ENCODE measurements at places on chromosomes 5 and 9.

GRCh38 chr5:42596817-42597216 lies 159.8 kb upstream of the CCDC152 start:
- DNase-seq = no peak

GRCh38 chr5:170629566-170630175 lies 125.9 kb downstream of the KCNIP1 start:
- DNase-seq = no peak

GRCh38 chr9:134833294-134833880 lies 47.2 kb upstream of the FCN2 start:
- no peak for DNase-seq

DNA sequence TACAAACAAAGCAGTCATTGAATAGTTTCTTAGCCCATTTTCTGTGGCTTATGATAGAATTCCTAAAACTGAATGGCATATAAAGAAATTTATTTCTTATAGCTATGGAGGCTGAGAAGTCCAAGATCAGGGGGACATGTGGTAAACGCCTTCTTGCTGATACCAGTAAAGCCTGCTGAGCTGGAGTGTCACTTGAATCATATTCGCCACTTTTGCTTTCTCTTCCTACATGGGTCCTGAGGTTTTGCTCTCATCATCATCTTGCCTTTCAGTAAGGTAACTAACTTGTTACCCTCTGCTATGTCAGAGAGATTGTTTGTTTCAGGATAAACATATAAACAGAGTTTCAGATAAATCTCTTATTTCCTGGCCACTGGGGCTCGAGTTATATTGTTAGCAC lies 203.3 kb upstream of the DMRT1 start:
- DNase-seq = no peak

GRCh38 chr9:72154468-72155285 lies 5.4 kb downstream of the GDA start:
- no peak for DNase-seq

DNA sequence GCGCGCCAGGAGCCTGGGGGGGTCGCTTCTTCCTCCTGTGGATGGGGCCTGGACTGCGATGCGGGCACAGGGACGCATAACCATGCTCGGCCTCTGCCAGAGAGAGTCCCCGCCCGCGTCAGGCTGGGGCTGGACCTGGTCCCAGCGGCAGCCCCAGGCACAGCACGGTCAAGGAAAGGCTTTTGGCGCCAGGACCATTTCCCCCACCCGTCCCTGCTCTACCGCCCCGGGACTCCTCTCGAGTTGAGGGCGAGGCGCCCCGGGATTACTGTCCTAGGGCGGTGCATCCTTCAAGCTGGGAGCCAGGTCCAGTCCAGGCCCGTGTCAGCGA lies 341 bp downstream of the MXD3 start:
- no peak for DNase-seq

GRCh38 chr5:2482778-2483177 lies 268.7 kb downstream of the IRX2 start:
- DNase-seq = no peak

- no peak for DNase-seq
These were observed 367.1 kb downstream of the CSNK1G3 start for GRCh38 chr5:123879071-123879470.

DNA sequence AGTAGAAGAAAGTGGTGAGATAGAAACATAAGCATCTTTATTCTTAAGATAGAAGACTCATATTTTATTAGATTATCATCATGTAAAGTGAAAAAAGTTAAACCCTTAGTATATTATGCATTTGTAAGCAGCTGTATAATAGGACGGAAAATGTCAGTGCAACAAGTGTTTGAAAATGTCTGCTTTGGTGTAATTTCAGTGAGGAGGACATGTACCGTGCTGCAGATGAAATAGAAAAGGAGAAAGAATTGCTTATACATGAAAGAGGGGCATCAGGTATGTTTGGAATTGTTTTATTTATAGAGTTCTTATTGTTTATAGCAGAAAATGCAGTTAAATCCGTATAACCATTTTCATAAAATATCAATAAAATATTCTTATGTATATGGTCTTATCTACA lies 8.9 kb downstream of the OTULIN start:
- no peak for DNase-seq

DNA sequence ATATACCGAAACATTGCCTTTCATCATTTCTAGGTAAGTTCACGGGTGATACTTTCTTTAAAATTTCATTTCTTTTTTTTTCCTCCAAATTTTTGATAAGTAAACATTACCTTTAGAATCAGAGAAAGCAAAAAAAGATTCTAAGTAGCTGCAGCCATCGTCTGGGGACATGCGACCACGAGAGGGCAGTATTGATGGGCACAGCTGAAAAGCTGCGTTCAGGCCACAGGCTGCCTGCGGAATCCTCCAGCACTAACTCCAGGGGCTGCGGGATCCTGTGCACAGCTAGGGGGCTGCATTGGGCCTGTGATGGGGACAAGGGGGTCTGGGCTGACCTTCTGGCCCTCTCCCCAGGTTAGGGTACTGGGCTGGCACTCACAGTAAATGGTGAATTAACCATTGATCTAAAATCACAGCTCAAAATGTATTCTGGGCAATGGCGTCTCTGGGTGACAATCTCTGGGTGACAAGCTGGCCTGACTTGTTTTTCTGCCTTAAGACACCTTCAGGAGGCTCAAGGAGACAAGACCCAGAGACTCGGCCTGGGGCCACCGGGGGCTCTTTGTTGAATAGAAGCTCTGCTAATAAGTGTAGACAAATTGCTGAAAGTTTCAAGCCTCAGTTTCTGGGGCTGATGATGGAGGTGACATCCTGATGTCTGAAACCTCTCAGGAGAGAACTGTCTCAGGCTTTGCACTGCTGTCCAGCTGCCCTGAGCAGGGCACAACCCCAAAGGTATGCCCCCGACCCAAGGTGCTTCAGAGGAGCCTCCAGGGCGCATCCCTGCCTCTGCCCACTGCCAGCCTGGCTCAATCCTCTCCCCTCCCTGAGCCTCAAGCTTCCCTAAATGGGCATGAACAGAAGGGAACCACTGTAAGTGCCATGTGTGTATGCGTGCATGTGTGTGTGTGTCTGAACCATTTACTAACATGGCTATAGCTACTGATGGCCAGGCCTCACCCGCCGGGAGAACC lies 44.3 kb upstream of the SARDH start:
- peak; percentile 32 for DNase-seq
